ENCODE measurements at places on chromosomes 3 and 15. TPM values are rescaled to one million over a fixed set of nuclear protein-coding genes. Genes with fewer than 3 reads are reported as not detected.

GOLGA6A gene
- total RNA-seq, result not detected

GOLGA6L4 gene
- total RNA-seq, result 3.4 TPM

XCR1 gene
- not detected for total RNA-seq

ITGA11 gene
- total RNA-seq, result 0.62 TPM

FBLN2 gene
- 9.4 TPM for total RNA-seq

PLA2G4F gene
- not detected for total RNA-seq

ARRDC4 gene
- total RNA-seq, result 55.1 TPM

P2RY12 gene
- 49.8 TPM for total RNA-seq

TATDN2 gene
- total RNA-seq, result 21.1 TPM

SPESP1 gene
- 0.16 TPM for total RNA-seq
